Stimulated activated CD8-positive, alpha-beta memory T cell treated with anti-CD3 and anti-CD28 coated beads, Interleukin-12 subunit alpha, Interleukin-12 subunit beta, amount 100 ng/mL, for 4 hours (primary cell): ENCODE measurements at places on chromosomes 4 and X.
A peak's percentile ranks its signal among the peaks of the same experiment; 100 is the strongest.

DNA sequence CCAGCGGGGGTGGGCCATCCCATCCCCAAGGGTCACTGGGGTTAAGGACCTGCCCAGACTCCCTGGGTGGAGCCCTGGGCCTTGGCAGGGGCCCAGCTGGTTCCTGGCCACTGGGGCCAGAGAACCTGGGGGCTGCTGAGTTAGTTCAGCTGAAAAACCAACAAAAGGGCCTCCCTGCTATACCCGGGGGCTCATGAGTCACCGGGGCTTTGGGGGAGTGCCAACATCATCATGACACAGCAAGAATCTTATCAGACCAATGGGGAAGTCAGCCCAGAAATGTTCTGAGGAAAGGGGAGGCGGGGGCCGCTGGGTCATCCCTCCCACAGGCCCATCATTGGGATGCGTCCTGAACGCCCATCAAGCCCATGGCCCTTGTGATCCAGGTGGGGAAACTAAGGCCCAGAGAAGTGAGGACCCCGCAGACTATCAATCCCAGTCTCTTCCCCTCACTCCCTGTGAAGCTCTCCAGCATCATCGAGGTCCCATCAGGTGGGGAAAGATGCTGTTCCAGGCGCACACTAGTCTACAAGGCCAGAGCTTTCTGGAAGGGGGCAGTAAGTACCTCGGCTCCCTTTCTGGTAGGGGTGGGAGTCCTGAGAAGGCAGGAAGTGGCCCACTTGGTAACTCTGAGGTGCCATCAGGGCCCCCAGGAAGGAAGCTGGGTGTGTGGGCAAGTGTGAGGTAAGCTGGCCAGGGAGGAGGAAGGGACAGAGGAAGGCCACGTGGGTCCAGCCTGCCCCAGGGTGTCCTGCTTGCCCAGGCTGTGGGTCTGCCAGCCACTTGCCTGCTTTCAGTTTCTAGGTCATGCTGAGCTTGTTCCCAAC is 4.5 kb downstream of the G6PD start:
- DNase-seq: peak; percentile 48

GRCh38 chr4:170093973-170094535 is 4.3 kb upstream of the AADAT start:
- DNase-seq: no peak

DNA sequence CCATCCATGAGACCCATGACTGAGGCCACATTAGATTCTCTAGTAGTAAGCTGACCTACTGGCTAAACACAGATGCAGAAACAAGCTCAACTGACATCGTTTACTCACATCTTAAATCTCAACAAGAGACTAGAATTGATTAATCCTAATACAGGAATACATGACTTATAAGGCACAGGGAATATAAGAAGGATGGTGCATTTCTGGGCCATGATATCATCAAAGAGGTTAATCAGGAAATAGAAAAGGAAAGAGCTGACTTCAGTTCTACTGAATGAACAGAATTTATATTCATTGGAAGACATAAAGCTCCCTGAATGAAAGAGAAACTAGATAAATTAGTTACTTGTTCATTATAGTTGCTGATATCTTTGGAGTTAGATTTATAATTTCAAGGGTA is 1406.5 kb downstream of the STIM2 start:
- no peak for DNase-seq

- DNase-seq: no peak
Observed at GRCh38 chrX:135431886-135432285, 10.1 kb downstream of the SMIM10L2A start.

- no peak for DNase-seq
Observed at GRCh38 chrX:8067754-8068462, 103.2 kb downstream of the VCX2 start.

DNA sequence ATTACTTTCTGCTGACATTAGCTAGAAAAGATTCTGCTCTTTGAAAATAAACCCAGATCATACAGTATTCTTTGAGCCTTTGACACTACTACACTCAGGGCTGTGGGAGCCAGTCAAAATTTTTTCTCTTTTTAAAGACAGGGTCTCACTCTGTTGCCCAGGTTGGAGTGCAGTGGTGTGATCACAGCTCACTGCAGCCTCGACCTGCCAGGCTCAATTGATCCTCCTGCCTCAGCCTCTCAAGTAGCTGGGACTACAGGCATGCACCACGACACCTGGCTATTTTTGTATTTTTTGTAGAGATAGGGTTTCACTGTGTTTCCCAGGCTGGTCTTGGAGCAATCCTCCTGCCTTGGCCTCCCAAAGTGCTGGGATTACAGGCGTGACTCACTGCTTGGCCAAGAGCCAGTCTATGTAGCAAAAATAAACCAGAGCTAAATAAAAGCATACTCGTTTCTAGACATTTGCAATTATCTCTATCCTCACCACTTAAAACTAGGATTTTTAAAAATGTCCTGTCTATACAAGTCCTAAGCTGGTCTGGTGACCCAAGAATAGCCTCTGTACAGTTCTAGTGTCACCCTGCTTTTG is 43.2 kb downstream of the AKAP4 start:
- no peak for DNase-seq

GRCh38 chrX:23195761-23196160 is 138.9 kb upstream of the PTCHD1 start:
- no peak for DNase-seq

DNA sequence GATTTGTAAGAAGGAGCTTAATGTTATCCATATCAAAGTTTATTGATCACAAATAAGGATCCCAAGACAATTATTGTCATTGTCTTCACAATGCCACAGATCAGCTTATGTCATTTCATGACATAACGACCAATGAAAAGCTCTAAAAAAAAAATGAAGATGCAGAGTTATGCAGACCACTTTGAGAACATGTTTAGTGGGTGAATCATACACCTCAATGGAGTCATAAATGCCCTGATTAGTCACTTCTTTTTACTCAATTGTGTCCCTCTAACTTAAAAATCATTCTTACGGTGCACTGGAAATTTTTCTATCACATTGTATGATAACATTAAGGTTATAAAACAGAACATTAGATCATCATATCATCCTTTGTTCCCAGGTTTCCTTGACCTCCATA is 87.6 kb upstream of the GABRG1 start:
- DNase-seq: no peak

GRCh38 chr4:128288689-128289106 is 1.1 kb upstream of the PGRMC2 start:
- no peak for DNase-seq

DNA sequence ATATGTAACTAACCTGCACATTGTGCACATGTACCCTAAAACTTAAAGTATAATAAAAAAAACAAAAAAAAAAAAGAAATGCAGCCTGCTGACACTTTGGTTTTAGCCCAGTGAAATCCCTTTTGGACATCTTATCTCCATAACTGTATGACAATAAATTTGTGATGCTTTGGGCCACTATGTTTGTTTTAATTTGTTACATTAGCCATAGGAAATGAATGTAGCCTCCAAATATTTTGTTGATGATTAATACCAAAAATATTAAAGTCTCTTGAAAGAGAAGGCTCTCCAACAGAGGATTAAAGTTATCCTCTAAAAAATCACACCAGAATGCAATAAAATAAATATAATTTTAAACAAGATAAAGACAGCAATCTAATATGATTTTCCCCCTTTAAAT is 852.7 kb upstream of the SLIT2 start:
- no peak for DNase-seq

DNA sequence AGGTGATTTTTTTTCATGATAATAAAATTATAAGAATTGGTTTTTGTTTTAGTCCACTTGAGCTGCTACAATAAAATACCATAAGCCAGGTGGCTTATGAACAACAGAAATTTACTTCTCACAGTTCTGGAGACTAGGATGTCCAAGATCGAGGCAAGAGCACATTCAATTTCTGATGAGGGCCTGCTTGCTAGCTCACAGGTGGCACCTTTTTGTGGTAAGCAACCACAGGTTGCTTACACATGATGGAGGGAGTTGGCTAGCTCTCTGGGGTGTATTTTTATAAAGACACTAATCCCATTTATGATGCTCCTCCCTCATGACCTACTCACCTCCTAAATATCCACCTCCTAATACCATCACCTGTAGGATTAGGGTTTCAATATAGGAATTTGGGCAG is 1248.5 kb upstream of the TENM3 start:
- no peak for DNase-seq

- no peak for DNase-seq
Observed at GRCh38 chr4:173230062-173230461, 61.5 kb downstream of the GALNT7 start.

DNA sequence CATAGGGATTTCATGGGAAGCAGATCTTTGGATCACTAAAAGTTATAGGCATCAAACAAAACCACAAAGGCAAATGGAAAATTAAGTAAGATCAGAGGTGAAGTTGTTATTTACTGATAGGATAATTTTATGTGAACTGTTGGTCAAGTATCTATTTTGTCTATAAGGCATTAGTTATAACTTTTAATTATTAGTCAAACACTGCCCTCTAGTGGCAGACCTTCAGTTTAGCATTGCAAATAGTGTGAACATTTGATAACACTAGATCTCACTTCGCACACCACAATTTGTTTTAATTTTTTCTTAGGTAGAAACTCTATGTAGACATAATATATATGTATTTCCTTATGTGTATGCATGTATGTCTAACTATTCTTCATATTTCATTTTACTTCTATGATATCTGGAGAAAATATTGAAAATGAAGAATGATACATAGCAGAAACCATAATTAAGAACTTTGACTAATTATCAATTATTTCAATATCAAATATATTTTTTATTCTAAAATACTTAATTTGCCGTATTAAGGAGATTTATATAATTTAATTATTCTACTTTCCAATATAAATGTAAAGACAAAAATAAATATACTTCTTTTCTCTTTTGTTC is 214.5 kb upstream of the TACR3 start:
- DNase-seq: no peak

GRCh38 chr4:172787111-172787510 is 381.5 kb upstream of the GALNT7 start:
- DNase-seq: no peak

- no peak for DNase-seq
Observed at GRCh38 chr4:57591073-57591472, 480.9 kb upstream of the IGFBP7 start.

DNA sequence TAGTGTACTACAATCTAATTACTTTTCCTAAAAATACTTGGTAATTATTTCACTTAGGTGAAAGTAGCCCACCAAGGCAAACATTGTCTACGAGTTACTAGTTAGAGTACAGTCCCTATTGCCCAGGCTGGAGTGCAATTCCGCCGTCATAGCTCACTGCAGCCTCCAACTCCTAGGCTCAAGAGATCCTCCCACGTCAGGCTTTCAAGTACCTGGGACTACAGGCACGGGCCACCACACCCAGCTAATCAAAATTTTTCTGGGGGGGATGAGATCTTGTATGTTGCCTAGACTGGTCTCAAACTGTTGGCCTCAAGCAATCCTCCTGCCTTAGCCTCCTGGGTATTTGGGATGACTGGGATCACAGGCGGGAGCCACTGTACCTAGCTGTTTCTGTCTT is 21.9 kb downstream of the FAM193A start:
- DNase-seq: no peak

GRCh38 chrX:121876305-121876704 is 828.9 kb downstream of the GLUD2 start:
- no peak for DNase-seq

DNA sequence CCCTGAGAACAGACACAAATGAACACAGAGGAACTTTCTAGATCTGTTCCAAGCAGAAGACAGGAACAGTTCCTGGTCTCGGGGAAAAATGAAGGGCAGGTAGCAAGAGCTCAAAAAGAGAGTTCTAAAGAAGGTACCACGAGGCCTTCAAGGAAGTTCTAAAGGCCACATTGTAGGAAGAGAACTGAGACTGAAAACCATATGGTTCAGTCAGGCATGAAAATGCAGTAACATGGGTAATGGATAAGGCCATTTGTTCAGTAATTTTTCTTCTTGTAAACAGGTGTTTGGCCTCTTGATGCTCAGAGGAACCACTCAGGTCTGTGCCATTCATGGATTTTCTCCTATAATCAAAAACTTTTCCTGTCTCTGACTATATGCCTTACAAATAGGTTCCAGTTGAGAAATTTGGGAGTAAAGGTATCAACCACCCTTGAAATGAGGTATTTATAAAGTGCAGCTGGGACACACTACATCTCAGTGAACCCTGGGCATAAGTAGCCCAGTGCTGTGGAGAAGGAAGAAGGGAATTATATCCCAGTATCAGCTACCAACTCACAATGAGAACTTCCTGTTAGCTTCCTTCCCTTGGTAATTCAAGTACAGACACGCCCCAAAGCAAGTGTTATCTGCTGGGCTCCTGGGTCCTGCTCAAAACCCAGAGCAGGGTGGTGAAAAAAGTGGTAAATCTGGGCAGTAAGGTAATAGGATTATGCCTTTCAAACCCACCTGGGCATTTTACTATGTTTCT is 277.9 kb downstream of the KLHL13 start:
- no peak for DNase-seq

GRCh38 chr4:129829373-129829772 is 733.4 kb downstream of the C4orf33 start:
- no peak for DNase-seq

GRCh38 chrX:69504626-69505612 is 793 bp downstream of the NALF2 start:
- DNase-seq: no peak

- no peak for DNase-seq
Observed at GRCh38 chr4:113566015-113566795, 195.3 kb downstream of the CAMK2D start.

DNA sequence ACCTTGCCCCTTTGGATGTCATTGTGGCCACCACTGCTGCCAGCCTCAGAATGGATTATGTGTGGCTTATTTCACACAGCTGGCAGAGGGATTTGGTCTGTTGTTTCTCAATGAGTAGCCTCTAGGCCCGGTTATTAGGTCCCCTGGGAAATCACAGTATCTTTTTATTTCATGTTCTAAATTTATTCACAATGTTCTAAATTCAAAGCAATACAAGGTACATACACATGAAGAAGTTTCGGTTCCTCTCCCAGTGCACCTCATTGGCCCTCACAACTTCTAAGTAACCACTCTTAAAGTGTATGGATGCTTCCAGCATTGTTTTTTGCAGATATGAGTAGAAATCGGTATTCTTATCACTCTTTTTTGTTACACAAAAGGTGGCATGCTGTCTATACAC is 262.7 kb downstream of the RCHY1 start:
- DNase-seq: no peak

GRCh38 chr4:40401631-40402030 is 66.5 kb downstream of the CHRNA9 start:
- DNase-seq: no peak
